ENCODE measurements at places on chromosomes 2 and 18.
A peak's percentile ranks its signal among the peaks of the same experiment; 100 is the strongest.

DNA sequence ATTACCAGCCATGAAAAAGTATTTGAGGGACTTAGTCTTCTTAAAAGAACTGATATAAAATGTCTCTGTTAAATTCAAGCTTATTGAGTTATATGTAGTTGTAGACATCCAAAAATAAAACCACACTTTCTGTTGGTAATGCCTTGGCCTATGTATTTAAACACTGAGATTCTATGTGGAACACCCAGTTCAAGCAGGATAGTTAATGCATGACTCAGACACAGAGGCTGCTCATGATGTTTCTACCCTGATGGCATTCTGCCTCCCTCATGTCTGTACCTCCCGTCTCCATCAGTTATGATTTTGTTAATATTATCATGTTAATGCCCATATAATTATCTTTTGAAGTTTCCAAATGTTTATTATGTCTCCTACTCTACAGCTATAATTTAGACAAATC lies 164.5 kb downstream of the XIRP2 start:
- no peak for DNase-seq

DNA sequence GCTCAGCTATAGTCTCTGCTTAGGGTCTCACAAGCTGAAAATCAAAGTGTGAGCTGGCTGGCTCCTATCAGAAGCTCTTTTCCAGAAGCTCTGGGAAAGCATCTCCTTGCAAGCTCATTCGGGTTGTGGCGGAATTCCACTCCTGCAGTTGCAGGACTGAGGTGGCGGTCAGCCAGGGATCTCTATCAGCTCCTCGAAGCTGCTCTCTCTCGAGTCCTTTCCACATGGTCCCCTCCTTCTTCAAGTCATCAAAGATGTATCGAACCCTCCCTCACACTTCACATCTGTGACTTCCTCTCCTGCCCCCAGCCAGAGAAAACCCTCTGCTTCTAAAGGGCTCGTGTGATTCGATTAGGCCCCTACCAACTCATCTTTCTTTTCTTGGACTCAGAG lies 141.7 kb downstream of the ZFP36L2 start:
- DNase-seq = no peak

GRCh38 chr2:218472988-218473387 lies 54.1 kb downstream of the VIL1 start:
- no peak for DNase-seq

- no peak for DNase-seq
Measured at GRCh38 chr2:178279636-178280035, 85.3 kb downstream of the OSBPL6 start.

DNA sequence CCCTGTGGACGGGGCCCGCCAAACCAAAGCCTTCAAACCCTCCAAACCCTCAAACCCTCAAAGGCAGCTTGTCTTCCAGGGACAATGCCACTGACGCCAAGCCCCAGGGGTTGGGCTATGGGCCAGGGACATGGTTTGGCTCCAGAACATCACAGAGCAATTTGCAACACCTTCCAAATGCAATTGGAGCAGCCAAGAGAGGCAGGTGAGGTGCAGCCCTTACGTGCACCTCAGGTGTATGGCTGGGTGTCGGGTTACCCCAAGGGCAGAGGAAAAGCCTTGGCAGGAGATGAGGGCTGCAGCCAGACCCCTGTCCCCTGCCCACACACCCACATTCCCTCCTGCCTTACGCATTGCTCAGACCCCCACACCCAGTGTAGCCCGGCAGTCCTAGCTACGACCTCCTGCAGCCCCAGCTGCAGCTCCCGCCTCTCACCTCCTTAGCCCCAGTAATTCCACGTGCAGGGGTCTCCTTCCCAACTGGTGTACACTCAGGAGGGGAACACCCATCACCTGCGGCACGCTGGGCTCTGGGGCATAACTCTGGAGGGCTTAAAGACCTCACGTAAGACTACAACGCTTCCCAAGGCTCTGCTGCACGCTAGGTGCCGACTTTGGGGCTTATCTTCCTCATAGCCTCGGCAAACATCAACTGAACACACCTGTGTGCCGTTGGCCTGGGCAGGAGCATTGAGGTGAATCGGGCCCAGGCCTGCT lies 88.7 kb downstream of the TFCP2L1 start:
- no peak for DNase-seq

GRCh38 chr2:164703915-164704706 lies 82.8 kb upstream of the GRB14 start:
- no peak for DNase-seq

DNA sequence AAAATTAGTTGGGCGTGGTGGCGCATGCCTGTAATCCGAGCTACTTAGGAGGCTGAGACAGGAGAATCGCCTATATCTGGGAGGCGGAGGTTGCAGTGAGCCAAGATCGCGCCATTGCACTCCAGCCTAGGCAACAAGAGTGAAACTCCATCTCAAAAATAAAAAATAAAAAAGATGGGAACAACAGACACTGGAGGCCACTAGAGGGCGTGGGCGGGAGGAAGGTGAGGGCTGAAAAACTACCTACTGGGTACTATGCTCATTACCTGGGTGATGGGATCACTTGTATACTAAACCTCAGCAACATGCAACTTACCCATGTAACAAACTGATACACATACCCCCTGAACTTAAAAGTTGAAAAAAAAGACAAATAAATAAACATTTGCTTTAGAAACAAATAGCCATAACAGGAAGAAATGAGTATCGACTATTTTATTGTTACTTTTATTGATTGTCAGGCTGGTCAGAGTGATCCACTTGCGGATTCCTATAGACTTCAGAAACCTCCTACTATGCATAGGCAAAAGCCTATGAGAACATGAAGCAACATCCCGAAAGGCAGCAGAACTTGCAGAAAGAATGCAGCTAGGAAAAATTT lies 61.0 kb downstream of the TMEM163 start:
- DNase-seq = no peak

- DNase-seq = no peak
Measured at GRCh38 chr2:201128933-201129505, 13.1 kb downstream of the CFLAR start.

GRCh38 chr18:51852681-51853080 lies 487.3 kb upstream of the DCC start:
- DNase-seq = no peak

- no peak for DNase-seq
Measured at GRCh38 chr2:101401326-101401665, 14.0 kb upstream of the CREG2 start.

DNA sequence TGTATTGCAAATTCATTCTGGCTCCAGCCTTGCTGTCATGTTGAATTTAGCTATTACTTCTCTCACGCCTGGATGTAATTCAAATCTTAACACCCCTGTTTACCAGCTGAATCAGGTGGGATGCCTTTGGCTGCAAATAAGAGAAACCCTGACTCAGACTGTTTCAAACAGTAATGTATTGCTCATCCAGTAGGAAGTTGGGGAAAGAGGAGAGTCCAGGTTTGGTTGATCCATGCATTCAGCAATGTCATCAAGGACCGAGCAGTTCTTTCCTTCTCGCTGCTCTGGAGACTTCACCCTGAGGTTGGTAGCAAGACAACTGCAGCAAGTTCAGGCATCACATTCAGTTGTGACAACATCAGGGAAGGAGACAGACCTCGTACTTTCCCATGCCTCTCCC lies 6.4 kb upstream of the DARS1 start:
- DNase-seq = no peak

DNA sequence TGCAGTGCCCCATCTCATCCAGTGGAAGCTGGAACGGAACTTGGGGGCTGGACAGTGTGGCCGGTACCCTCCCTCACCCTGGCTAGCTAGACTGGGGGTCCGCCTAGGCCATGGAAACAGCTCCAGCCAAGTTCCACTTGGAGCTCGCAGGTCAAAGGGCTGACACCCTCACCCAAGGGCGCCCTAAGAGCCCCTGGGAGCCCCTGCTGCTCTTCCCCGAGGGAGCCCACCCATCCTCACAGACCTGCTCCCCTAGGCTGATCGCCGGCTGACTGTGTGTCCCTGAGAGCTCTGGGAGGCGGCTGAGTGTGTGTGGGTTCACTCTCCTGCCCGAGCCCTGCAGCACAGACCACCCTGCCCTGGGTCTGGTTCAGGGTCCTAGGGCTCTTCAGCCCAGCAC lies 118.2 kb upstream of the OTOS start:
- no peak for DNase-seq

GRCh38 chr2:69565431-69565839 lies 78.1 kb downstream of the AAK1 start:
- DNase-seq = no peak

GRCh38 chr18:27803957-27804356 lies 373.0 kb downstream of the CDH2 start:
- no peak for DNase-seq

DNA sequence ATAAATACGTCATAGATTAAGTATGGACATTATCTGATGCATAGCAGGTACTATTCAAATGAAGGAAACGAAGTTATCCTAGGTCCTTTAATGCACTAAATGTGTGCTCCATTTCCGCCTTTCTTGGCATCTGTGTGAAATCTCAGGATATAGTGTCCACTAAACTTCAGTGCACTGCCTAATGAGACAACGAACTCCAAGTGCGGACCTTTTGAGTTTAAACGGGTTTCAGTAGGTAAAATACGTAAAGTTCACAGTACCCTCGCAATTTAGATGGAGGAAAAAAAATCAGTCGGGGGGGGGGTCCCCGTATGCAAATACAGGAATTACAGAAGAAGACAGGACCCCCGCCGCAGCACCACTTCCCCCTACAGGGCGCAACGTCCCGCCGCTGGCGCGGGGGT lies 729 bp upstream of the REL start:
- DNase-seq = no peak

DNA sequence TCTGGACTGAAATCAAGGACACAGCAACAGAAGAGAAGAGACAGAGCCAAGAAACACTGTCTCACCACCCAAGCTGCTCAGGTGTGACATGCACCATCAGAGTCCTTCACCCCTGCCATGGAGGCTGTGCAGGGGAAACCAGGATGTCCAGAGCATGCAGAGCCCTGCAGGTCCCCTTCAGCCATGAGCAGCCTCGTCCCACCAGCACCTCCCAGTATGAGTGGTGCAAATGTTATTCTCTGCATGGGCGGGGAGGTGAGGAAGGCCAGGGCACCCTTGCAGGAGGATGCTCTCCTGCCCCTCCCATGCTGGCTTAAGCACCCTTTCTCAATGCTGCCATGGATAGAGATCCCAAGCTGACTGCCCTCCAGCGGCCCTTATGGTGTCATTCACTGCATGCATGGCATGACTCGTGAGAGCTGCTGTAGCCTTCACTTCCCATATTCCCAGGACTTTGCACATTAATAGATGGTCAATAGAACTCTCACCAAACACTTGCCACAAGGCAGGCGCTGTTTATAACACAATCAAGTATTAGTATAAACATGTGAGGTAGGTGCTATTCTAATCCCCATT lies 171.0 kb downstream of the ANAPC1 start:
- no peak for DNase-seq

DNA sequence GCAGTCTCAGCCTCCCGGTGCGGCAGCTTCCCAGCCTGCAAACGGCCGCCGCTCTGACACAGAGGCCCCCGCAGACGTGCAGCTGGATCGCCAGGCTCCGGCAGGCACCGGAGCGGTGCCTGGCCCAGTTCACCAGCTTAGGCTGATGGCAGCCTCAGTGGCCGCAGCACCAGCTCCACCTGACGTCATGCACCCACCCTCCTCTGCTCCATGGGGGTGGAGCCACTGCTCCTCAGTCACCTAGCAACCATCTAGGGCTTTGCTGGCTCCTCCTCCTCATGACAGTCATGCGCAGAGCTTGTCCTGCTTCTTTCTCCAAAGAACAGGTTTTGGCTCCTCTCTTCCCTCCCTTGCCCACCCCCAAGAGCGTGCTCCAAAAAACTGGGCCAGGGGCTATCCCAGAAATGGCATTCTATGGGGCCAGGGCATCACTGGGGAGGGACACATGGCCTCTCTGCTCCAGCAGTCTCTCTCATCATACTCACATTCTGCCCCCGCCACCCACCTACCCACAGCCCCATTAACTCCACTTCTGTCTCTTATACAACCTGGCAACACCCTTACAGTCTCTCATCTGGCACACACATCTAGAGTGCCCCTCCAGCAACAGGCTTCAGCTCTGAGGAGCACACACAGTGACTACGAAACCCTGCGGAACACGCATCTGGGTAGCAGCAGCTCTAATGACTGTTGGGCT lies 5.5 kb downstream of the DCTN1 start:
- peak; percentile 40 for DNase-seq

GRCh38 chr2:239459606-239460005 lies 58.8 kb upstream of the HDAC4 start:
- DNase-seq = no peak

DNA sequence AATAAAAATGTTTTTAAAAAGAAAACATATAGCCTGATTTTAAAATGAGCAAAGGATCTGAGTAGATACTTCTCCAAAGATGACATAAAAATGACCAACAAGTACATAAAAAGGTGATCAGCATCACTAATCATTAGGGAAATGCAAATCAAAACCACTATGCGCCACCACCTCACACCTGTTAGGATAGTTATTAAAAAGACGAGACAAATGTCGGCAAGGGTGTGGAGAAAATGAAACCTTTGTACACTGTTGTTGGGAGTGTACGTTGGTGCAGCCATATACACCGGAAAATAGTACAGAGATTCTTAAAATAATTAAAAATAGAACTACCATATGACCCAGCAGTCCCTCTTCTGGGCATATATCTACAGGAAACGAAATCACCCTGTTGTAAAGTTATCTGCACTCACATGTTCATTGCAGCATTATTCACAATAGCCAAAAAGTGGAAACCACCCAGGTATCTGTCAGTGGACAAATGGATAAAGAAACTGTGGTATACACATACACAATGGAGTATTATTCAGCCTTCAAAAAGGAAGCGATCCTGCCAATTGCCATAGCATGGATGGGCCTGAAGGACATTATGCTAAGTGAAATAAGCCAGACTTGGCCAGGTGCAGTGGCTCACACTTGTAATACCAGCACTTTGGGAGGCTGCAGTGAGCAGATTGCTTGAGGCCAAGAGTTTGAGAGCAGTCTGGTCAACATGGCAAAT lies 91.6 kb downstream of the PRKRA start:
- DNase-seq = no peak

DNA sequence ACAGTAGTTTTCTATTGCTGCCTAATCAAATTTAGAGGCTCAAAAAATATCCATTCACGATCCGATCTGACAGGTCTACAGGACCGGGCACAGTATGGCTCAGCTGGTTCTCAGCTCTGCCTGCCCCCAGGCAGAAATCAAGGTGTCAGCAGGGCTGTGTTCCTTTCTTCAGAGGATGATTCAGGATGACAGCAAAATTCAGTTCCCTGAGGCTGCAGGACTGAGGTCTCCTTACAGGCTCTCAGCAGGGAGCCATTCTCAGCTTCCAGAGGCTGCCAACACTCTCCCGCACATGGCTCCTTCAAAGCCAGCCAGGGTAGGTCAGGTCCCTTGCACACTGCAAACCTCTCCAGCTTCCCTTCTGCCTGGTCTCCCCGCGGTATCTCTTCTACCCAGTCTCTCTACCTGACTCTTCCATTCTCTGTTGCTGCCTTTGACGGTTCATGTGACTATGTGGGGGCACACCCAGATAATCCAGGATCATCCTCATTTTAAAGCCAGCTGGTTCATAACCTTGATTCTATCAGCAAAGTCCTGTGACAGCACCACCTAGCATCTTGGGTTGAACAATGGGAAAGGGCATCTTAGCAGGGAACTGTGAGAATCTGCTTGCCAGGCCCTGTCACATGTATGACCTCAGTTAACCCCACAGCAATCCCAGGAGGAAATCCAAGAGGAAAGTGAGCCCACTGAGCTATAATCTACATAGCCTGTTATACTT lies 50.4 kb downstream of the UXS1 start:
- DNase-seq = no peak
